Panc1 (cell line): ENCODE measurements at places on chromosomes 6 and 20. TPM values are rescaled to one million over a fixed set of nuclear protein-coding genes. Genes with fewer than 3 reads are reported as not detected.

GRCh38 chr6:154613137-154613676 is 102.7 kb upstream of the CNKSR3 start:
- DNase-seq = no peak

DNA sequence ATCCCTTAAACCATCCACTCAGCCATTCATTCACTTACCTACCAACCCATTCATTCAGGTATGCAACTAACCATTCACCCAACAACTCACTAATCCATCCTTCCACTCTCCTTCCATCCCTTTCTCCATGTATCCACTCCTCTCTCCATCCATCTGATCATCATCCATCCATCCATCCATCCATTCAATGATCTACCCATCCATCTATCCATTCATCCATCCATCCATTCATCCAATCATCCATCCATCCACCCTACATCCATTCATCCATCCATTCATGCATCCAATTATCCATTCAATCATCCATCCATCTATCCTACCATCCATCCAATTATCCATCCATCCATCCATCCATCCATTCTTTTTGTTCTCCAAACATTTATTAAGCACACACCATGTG is 13.8 kb upstream of the BCAS1 start:
- DNase-seq = no peak

DNA sequence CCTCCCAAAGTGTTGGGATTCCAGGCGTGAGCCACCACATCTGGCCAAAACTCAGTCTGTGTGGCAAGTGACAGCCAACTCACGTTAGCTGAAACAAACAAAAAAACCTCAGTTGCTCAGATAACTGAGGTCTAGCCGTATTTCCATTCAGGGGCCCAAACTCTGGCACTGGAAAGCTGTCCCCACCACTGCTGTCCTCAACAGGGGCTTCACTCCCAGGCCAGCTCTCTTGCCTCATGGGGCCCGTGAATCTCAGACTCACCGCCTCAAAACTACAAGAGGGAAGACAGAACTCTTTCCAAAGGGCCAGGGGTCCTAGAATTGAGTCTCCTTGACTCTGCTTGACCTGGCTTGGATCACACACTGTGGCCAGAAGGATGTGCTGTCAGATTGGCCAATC is 7.4 kb downstream of the TTPAL start:
- DNase-seq = no peak

- DNase-seq = no peak
These were observed 754 bp upstream of the TMEM170B start for GRCh38 chr6:11536795-11537194.

DNA sequence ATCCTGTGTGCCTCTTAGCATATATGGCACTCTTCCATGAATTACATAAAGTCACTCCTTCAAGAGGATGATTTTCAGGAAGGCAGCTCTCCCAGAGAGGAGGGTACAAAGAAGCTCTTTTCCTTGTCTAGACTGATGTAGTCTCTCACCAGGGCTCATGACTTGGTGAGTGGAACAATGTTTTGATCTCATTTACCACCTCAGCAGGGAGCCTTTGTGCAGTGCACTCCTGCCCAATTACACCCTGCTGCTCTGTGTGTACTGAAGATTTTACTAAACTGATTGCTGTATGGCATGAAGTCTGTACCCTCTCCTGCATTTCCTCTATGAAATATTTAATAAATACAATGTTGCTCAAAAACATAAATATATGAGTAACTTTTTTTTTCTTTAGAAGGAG is 598.3 kb upstream of the HS3ST5 start:
- DNase-seq = no peak

- DNase-seq = no peak
These were observed 543.4 kb downstream of the CD83 start for GRCh38 chr6:14660806-14661579.

GRCh38 chr6:25326960-25327359 is 47.8 kb downstream of the CARMIL1 start:
- no peak for DNase-seq

DNA sequence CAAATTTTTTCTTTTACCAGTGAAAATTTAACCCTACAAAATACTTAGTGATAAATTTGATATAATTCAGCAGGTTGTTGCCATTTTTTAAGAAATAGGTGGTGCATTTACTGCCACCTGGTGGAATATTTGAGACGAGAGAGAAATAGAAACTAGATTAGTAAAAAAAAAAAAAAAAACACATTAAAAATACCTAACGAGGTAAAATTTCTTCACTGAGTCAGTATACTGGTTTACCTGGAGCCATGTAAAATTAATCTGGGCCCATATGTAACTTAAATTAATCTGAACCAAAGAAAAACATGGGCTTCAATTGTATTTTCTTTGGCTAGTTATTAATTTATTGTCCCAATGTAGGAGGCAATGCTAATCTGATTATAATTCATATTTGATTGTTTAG is 520.8 kb downstream of the EPM2A start:
- DNase-seq = peak; percentile 15

DNA sequence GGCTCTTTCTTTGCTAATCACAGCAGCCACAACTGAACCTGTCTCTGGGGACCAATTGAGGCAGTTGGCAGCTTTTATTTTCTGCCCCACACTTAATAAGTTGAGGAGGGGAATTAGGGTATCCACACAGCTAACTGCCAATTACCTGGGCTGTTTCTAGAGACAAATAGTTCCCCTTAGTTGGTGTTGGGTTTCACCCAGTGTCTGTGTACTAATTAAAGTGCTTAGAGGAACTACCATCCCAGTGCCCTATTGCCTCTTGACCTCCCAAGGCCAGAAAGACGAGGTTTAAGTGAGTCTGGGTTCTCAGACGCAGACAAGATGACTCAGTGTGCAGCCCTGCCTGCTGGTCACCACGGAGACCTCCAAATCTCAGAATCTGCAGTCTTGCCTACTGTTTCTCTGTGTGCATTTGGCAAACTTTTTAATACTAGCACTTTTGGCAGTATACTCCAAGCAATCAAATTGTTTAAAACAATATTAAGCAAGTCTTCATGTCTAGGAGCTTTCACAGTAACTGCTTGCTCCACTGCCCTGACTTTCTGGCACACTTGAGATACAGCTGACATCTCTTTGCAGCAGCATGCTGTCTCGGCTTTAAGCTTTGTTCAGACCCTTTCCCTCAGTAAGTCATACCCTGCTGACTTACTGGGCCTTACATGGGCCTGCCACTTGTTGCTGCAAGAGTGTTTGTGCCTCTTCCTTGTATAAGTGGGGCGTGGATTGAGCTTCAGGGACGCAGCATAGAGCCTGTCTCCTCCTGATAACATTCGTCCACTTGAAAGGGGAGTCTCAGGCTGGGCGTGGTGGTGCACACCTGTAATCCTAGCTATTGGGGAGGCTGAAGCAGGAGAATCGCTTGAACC is 31.9 kb downstream of the STK35 start:
- DNase-seq = no peak

Gene SMIM8
- total RNA-seq = 6.7 TPM

Gene SOX18
- 18.7 TPM for total RNA-seq

Gene PPP1R3G
- 0.44 TPM for total RNA-seq
